Temporal lobe (tissue), 4 donors: ENCODE measurements at places on chromosomes 4 and X. TPM values are rescaled to one million over a fixed set of nuclear protein-coding genes. Genes with fewer than 3 reads are reported as not detected.

The N4BP2 gene
- total RNA-seq, result 60.2 TPM

The PGRMC1 gene
- total RNA-seq, result 146 TPM

The TASL gene
- total RNA-seq, result 0.49 TPM

The NUDT11 gene
- 63.4 TPM for total RNA-seq

The CXCL13 gene
- not detected for total RNA-seq

The PRDM5 gene
- total RNA-seq, result 11.8 TPM

The DNAAF6 gene
- not detected for total RNA-seq

The ARFIP1 gene
- 35.4 TPM for total RNA-seq

The TIGD4 gene
- 2.0 TPM for total RNA-seq

The GABRG1 gene
- 21.9 TPM for total RNA-seq
